ENCODE measurements at places on chromosomes 6 and 20. TPM values are rescaled to one million over a fixed set of nuclear protein-coding genes. Genes with fewer than 3 reads are reported as not detected.
A peak's percentile ranks its signal among the peaks of the same experiment; 100 is the strongest.

DNA sequence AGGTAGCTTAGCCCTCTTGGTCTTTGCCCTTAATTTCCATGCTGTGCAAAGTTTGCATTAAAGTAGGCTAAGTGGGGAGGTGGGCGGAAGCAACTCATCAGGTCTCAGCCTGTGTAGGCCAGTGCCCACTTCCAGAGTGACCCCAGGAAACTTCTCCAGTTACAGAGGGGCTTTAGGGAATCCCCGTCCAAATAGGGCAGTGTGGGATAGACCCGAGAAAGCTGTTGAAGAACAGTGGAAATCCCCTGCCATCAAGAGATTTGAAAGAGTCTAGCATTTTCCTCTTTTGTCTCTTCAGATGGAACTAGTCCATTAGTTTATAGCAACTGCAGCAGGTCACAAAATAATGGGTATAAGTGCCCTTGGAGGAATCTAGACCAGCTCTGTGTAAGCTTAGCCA is 20.2 kb downstream of the SF3B5 start:
- no peak overlapping the region for H3K27ac ChIP-seq
- H3K4me3 ChIP-seq = no peak overlapping the region
- no peaks in the 10 kb centered on the region for H3K4me1 ChIP-seq
- H3K36me3 ChIP-seq = no peaks in the 10 kb centered on the region

- H3K27me3 ChIP-seq = no peaks in the 10 kb centered on the region
- peak; percentile 67 for DNase-seq
- peak overlapping the region; percentile 87 for H3K27ac ChIP-seq
These were observed 113.9 kb upstream of the PRSS16 start for GRCh38 chr6:27133281-27134227.

DNA sequence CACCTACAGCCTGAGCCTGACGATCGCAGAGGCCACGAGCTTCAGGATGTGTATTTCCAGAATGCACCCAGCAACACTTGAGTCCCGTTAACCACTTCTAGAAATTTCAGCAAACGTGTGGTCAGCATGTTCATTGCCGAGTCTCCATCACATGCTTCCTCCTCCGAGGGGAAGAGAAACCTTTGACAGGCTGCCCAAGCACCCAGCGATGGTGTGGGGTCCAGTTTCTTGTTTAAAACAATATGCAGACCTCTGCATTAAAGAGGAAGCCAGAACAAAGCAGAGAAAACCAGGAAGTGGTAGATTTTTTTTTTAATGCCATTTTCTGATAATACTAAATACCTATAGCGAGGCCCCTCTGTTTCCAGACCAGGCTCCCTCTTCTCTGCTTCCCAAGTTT is 71.9 kb downstream of the GNAS-AS1 start:
- H3K4me1 ChIP-seq = no peaks in the 10 kb centered on the region
- H3K27me3 ChIP-seq = no peaks in the 10 kb centered on the region
- DNase-seq = no peak
- H3K36me3 ChIP-seq = no peaks in the 10 kb centered on the region

GRCh38 chr6:24907919-24908649 is 27.7 kb downstream of the RIPOR2 start:
- H3K4me3 ChIP-seq = no peak overlapping the region
- H3K27me3 ChIP-seq = peaks cover 15% of the 10 kb centered on the region
- DNase-seq = no peak
- H3K36me3 ChIP-seq = no peaks in the 10 kb centered on the region

CYP39A1 gene
- 4.3 TPM for total RNA-seq

DNA sequence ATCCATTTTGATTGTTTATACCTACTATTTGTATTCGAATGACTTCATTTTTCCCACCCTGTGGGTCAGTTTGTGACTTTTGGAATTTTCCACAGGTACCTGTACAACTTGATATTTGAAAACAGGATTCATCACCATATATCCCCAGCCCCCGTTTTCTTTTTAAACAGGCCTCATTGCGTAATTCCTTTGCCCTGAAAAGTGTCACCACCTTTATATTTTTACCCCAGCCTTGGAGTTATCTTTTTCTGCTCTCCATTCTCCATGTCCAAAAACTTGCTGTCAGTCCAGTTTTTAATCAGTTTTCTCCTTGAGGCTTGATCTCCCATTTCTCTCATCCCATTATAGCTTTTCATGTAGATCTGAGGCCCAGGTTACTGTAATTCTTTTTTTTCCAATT is 16.6 kb downstream of the ZKSCAN8 start:
- peaks cover 44% of the 10 kb centered on the region for H3K36me3 ChIP-seq
- DNase-seq = no peak
- H3K27ac ChIP-seq = no peak overlapping the region
- no peaks in the 10 kb centered on the region for H3K27me3 ChIP-seq

CALHM4 gene
- not detected for total RNA-seq

TREM2 gene
- not detected for total RNA-seq

MUC22 gene
- total RNA-seq = not detected

CRISP3 gene
- total RNA-seq = not detected

ERVFRD-1 gene
- total RNA-seq = not detected

GRCh38 chr6:143223895-143224294 is 163.2 kb downstream of the AIG1 start:
- H3K36me3 ChIP-seq = no peaks in the 10 kb centered on the region
- H3K27me3 ChIP-seq = no peaks in the 10 kb centered on the region
- peak; percentile 59 for DNase-seq
- H3K4me1 ChIP-seq = peaks cover 25% of the 10 kb centered on the region

GRCh38 chr20:5859608-5860007 is 90.7 kb downstream of the TRMT6 start:
- H3K4me1 ChIP-seq = no peaks in the 10 kb centered on the region
- no peak overlapping the region for H3K4me3 ChIP-seq
- DNase-seq = no peak
- H3K27ac ChIP-seq = no peak overlapping the region
- H3K36me3 ChIP-seq = no peaks in the 10 kb centered on the region

TSPO2 gene
- not detected for total RNA-seq

- no peak overlapping the region for H3K27ac ChIP-seq
- H3K27me3 ChIP-seq = no peaks in the 10 kb centered on the region
- H3K4me1 ChIP-seq = no peaks in the 10 kb centered on the region
- no peaks in the 10 kb centered on the region for H3K36me3 ChIP-seq
- no peak overlapping the region for H3K4me3 ChIP-seq
These were observed 260.1 kb upstream of the ARID1B start for GRCh38 chr6:156517088-156517487.

CLDN20 gene
- total RNA-seq = not detected

DNA sequence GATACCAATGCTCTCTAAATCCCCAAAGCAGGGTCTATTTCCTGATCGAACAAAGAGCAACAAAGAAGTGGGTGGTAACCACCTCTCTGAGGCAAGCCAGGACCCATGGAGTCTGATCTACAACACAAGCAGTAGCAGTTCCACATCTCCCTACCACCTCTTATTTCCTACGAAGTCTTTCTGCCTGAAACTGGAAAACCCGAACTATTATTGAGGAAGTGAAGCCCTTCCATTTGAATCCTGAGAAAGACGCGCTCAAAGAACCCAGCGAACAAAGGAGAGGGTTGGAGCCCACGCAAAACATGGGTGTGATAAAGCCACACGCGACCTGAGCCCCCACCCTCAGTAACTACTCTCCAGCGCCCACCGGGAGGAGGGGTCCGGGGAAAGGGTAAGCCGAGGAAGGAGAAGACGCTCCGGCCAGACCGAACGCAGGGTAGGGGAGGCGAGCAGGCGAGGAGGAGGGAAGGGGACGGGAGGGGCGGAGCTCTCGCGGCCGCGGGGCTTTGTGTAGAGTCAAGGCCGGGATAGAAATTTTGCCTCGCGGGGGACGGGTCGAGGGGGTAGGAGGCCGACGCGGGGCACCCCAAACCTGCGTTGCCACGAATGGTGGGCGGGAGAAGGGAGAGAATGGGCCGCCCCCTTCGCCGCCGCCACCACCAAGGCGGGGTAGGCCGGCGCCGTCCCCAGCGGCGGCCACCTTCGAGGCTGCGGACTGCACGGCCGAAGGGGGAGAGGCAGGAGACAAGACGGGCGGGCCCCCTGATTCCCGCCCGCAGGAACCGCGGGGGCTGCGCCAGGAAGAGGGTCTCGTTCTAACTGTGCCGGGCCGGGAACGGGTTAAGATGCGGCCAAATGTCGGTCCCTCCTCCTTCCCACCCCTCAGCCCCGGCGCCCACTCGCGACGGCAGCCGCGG is 802 bp downstream of the HDAC2 start:
- peak overlapping the region; percentile 99 for H3K27ac ChIP-seq
- H3K4me1 ChIP-seq = peaks cover 20% of the 10 kb centered on the region
- DNase-seq = peak; percentile 64
- H3K27me3 ChIP-seq = no peaks in the 10 kb centered on the region

CDH26 gene
- 1.6 TPM for total RNA-seq

DNA sequence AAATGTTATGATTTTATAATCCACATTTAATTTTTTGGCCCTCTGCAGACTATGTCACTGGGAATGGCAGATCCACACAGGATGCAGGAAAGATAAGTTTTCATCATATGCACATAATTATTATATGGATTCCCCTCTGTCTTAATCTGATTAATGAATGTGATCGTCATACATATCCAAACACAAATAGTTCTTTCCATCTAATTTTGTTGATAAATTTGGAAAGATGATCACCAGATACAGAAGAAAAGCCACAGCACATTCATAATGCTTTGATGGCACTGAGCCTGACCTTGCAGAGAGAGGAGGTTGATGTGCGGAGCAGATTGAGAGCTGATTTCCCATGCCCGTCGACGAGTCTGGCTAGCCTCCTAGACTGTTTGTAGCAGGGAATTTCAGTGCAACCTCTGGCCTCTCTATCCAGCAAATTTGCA is 471.5 kb downstream of the EPM2A start:
- H3K4me1 ChIP-seq = peaks cover 10% of the 10 kb centered on the region
- peak; percentile 49 for DNase-seq
- no peaks in the 10 kb centered on the region for H3K36me3 ChIP-seq
- H3K27ac ChIP-seq = no peak overlapping the region
- H3K4me3 ChIP-seq = no peak overlapping the region

MOXD1 gene
- total RNA-seq = 19.0 TPM

- no peak overlapping the region for H3K27ac ChIP-seq
- H3K4me3 ChIP-seq = no peak overlapping the region
- no peaks in the 10 kb centered on the region for H3K36me3 ChIP-seq
- no peak for DNase-seq
- no peaks in the 10 kb centered on the region for H3K4me1 ChIP-seq
- no peaks in the 10 kb centered on the region for H3K27me3 ChIP-seq
These were observed 92.2 kb downstream of the BACH2 start for GRCh38 chr6:90204327-90205056.

- DNase-seq = no peak
- H3K4me3 ChIP-seq = no peak overlapping the region
- no peaks in the 10 kb centered on the region for H3K36me3 ChIP-seq
- H3K4me1 ChIP-seq = peaks cover 7% of the 10 kb centered on the region
- H3K27ac ChIP-seq = no peak overlapping the region
- peaks cover 15% of the 10 kb centered on the region for H3K27me3 ChIP-seq
These were observed 2.5 kb upstream of the SPATS1 start for GRCh38 chr6:44339763-44340625.

ACTL10 gene
- 1.5 TPM for total RNA-seq

ADGRG6 gene
- 8.7 TPM for total RNA-seq

DNA sequence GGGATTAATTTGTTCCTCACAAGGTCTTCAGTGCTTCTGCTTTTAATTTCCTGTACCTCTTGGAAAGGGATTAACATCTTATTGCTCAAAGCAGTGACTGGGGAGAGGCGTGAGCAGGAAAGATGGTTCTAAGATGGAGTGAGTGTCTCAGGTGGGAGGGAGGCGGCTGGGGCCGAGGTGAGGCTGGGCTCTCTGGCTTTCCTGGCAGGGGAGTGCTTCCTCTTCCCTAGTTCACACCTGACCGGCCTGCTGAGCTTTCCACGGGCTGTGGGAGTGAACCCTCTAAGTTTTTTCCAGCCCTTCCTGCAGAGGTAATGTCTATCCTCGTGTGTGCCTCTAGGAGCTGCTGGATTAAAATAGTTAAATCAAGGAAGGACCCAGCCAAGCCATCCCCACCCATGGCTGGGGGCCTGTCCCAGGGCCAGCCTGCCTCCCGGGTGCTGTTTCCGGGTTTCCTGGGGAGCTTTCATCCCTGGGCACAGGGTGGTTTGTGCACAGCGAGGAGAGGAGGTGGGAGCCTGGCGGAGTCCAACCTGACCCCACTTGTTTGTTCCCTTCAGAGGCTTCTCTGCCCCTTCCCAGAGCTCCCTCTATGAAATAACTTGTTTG is 179.1 kb downstream of the TFAP2C start:
- no peak overlapping the region for H3K4me3 ChIP-seq
- H3K27me3 ChIP-seq = peaks cover 8% of the 10 kb centered on the region
- DNase-seq = no peak

DNA sequence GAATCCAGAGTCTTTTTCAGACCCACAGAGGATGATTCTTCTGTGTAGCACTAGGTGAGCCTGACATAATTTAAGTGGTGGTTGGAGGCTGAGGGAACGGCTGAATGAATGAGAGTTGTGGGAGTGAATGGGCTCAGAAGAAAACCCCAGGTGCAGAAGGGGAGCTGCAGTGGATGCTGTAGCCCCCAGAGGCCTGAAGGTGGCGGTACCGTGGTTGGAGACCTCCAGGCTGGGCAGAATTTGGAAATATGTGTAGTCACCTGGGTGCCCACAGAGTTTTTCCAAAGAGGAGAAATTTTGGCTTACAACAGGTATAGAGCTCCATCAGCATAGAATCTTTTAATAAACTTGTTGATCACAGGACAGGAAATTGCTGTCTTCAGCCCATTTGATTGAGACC is 6.5 kb upstream of the RAET1G start:
- H3K27ac ChIP-seq = no peak overlapping the region
- no peaks in the 10 kb centered on the region for H3K4me1 ChIP-seq
- no peak overlapping the region for H3K4me3 ChIP-seq
- DNase-seq = peak; percentile 34
